ENCODE measurements at places on chromosomes 12 and 14. TPM values are rescaled to one million over a fixed set of nuclear protein-coding genes. Genes with fewer than 3 reads are reported as not detected.
A peak's percentile ranks its signal among the peaks of the same experiment; 100 is the strongest.

GRCh38 chr12:85273381-85274314 is 6.4 kb upstream of the ALX1 start:
- peak; percentile 8 for DNase-seq

- no peak for DNase-seq
Measured at GRCh38 chr12:121748218-121748570, 35.6 kb downstream of the TMEM120B start.

GRCh38 chr14:34075826-34076225 is 125.0 kb upstream of the EGLN3 start:
- no peak for DNase-seq

DNA sequence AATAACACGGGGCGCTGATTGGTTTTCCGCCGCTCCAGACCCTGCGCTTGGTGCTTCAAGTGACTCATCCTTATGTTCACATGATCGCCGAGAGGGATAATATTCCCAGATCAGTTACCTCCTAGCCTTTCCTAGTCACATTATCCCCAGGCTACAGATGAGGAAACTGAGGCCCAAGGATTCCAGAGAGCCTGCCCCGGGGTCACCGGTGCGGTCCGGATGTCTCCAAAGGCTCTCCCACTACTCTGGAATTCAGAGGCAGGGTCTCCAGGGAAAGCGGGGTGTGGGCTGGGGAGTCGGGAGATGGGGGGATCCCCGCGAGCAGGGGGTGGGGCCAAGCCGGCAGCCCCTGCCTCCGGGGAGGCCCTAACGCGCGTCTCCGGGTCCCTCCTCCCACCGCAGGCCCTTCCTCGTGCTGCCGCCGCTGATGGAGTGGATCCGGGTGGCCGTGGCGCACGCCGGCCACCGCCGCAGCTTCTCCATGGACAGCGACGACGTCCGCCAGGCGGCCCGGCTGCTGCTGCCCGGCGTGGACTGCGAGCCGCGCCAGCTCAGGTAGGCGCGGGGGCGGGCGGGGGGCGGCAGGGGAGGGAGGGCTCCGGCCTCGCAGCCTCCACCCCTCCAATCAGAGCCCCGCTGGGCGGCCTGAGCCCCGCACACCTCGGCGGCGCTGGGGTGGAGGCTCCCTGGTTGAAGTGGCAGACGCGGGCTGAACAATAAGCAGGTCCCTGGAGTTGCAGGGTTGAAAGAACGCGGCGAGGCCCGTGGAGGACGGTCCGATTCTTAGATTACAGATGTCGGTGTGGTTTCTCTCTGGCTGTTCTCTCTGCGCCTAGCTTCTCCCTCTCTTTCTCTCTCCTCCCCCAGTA is 104.6 kb upstream of the PWP1 start:
- DNase-seq = no peak

DNA sequence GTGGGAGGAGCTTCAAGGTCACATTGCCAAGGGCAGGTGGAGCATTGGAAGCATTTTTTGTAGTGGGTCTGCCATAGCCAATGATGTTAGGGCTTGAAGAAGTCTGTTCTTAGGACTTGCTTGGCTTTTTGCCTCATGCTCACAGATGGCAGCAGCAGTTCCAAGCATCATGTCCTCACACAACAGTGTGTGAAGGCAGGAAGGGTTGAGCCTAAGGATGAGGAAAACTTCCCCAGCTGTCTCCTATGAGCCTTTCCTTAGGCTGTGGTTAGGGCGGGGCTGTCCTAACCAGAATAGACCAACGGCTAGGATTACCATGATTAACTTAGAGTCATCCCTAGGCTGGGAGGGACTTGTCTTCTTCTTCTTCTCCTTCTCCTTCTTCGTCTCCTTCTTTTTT is 76.2 kb upstream of the KCNA1 start:
- DNase-seq = no peak

- no peak for DNase-seq
Measured at GRCh38 chr12:13764748-13765147, 216.7 kb downstream of the GRIN2B start.

DNA sequence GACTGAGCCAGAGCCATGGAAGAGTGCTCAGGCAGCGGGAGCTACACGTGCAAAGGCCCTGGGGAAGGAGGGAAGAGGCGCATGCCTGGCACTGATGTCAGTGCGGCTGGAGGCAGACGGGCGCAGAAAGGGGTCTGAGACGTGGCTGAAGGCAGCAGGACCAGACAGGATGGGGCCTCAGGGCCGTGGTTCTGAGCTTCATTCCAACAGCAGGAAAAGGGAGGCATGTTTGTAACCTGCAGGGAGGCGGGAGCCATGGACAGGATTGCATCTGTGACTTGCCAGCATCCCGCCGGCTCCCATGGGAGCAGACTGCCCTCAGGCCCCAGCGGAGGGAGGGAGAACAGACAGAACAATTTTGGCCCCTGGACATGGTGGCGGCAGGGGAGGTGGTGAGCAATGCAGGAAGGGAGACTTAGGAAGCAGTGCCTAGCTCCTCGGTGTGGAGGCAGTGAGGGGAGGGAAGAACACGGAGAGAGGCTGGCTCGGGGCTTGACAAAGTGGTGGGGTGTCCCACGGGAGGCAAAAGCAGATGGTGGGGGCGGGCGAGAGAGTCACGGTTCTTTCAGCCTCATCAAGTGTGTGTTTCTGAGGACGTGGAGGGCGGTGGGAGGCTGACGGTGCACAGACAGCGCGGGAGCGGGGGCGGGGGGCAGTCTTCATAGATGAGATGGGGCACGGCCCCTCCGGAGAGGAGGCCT is 33.3 kb upstream of the INF2 start:
- no peak for DNase-seq

GRCh38 chr14:72513346-72513745 is 380.6 kb downstream of the DPF3 start:
- DNase-seq = no peak

DNA sequence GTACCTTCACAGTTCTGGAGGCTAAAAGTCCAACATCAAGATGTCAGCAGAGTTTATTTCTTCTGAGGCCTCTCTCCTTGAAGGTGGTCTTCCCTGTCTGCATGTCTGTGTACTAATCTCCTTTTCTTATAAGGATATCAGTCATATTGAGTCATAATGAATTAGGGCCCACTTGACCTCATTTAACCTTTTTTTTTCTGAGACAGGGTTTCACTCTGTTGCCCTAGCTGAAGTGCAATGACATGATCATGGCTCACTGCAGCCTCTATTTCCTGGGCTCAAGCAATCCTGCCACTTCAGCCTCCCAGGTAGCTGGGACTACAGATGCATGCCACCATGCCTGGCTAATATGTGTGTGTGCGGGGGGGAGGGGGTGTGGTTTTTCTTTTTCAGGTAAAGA is 41.7 kb downstream of the PPM1H start:
- DNase-seq = no peak

GRCh38 chr12:94287245-94287628 is 138.9 kb downstream of the PLXNC1 start:
- no peak for DNase-seq

DNA sequence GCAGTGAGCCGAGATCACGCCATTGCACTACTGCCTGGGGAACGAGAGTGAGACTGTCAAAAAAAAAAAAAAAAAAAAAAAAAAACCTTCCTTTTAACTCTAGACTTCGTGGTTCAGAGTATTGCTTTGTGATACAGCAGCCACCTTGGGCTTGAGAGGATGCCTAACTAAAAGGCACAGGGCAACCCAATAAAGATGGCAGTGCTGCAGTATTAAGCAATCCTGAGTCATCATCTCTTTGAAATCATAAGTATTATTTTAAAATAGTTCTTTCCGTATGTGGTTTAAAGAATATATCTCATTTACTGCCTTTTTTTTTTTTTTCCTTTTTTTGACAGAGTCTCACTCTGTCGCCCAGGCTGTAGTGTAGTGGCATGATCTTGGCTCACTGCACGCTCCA is 116.1 kb downstream of the PLEKHA5 start:
- DNase-seq = no peak

GRCh38 chr14:55427439-55427838 is 13.0 kb downstream of the TBPL2 start:
- DNase-seq = peak; percentile 90

GRCh38 chr14:31788340-31788739 is 227.1 kb downstream of the NUBPL start:
- DNase-seq = no peak

DNA sequence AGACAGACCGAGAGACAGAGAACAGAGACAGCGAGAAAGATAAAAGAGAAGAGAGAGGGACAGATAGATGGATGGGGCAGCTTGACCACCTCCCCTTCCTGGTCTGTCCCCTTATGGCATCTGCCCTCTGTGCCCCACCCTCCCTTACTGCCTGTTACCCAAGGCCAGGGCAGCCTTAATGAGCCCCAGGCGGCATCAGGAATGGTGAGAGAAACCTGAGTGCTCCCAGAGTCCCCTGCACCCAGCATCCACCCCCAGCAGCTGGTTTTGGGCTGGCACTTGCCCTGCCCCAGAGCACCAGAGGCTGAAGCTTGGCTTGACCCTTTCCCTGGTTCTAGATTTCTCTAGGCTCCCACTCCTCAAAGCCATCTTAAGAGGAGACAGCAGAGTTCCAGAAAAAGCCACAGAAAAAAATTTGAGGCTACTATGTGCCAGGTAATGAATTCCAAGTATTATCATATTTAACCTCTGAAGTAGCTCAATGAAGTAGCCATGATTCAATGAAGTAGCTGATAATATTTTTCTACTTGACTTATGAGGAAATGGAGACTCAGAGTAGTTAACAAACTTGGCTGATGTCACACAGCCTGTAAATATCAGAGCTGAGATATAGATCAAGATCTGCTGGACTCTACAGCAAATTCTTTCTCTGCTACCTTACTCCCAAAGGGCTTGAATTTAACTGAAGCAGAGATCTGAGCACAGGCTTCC is 2.0 kb upstream of the ZNF385A start:
- no peak for DNase-seq

GRCh38 chr12:22480016-22480415 is 64.3 kb downstream of the C2CD5 start:
- DNase-seq = no peak

GRCh38 chr14:104855532-104856090 is 9.5 kb upstream of the CEP170B start:
- DNase-seq = no peak

DNA sequence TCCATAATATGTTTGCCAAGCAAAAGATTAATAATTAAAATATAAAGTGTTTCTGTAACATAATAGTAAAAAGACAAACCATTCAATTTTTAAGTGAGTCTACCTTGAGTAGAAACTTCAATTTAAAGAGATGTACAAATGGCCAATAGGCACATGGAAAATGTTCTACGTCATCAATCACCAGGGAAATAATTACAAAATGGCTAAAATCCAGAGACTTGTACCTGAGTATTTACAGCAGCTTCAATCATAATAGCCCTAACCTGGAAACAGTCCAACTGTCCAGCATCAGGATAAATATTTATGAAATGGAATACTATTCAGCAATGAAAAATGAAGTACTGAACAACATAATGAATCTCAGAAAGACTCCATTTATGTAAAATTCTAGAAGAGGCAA is 95.5 kb upstream of the FAR2 start:
- DNase-seq = no peak

DNA sequence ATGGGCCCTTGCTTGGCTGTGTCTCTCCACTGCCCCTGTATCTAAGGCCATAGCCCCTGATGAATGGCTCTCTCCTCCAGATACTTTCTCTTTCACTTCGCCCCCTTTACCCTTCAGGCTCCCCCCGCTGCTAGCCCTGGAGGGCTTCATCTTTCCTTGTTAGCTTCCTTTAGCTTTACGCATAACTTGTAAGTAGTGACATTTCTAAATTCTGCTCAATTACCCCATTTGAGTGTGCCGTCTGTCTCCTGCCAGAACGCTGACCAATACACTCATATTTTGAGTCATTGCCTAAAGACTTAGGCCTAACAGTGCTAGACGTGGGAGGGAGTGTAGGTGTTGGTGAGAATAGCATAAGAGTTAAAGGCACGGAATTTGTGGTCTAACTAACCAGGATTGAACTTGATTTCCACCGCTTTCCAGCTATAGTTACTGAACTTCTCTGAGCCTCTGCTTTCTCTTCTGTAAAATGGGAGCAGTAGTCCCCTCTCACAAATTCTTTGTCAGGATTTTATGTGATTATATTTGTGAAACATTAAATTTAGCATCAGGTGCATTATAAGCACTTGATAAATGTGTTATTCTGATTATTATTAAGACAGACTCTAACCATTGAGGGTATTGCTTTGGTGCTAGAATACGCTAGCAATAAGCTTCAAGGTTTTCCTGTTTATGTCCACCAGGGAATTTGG is 129.3 kb downstream of the ZFP36L1 start:
- no peak for DNase-seq

DNA sequence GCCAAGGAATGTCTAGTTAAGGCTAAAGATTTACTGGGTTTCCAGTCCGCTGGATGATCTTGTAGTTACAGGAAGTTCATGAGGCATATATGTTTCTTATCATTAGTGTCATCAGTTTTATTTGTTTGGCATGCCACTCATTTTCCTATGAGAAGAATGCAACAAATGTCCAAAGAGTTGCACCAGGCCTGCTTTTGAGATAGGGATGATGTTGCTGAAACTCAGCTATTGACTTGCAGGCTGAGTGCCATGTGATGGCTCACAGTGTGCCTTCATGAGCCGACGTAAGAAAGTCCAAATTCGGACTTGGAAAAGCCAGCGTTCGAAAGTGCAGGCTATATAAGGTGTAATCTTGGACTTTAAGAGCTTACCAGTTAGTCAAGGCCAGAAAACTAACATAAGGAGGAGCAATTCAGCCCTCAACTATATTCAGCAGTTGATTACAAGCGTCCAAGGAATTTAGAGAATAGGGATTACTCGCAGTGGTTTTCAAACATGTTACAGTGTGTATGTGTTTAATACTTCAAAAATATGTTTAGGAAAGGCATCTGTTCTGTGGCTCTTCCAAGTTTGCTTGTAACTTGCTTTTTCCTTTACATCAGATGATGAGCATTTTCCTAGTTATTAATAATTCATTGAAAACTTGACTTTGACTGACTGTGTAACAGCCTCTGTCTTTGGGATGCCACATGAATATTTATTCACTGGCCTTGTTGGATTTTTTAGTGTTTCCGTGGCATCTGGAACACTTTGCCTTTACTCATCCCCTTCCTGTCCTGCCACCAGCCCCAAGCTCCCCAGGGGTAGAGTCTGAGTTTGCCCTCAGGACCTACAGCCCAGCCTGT is 101.3 kb downstream of the LGMN start:
- peak; percentile 19 for DNase-seq

- DNase-seq = no peak
Measured at GRCh38 chr14:78767436-78767835, 597.3 kb downstream of the NRXN3 start.

Gene FOXJ2
- 10.0 TPM for total RNA-seq

Gene LGR5
- not detected for total RNA-seq

Gene KERA
- not detected for total RNA-seq

Gene PLD4
- not detected for total RNA-seq

Gene KIF26A
- total RNA-seq = 2.0 TPM

Gene TRHDE
- 0.78 TPM for total RNA-seq

Gene L3HYPDH
- 25.9 TPM for total RNA-seq

Gene DEGS2
- total RNA-seq = not detected

Gene KLRC2
- not detected for total RNA-seq

Gene DBX2
- total RNA-seq = not detected
